ENCODE measurements at places on chromosomes 5 and 9. TPM values are rescaled to one million over a fixed set of nuclear protein-coding genes. Genes with fewer than 3 reads are reported as not detected.

GRCh38 chr9:117737721-117738226, 33.6 kb downstream of the TLR4 start:
- DNase-seq, result no peak

- DNase-seq, result no peak
Observed at GRCh38 chr5:83142526-83142925, 65.2 kb downstream of the XRCC4 start.

- DNase-seq, result no peak
Observed at GRCh38 chr9:75826314-75826713, 64.2 kb upstream of the PCSK5 start.

DNA sequence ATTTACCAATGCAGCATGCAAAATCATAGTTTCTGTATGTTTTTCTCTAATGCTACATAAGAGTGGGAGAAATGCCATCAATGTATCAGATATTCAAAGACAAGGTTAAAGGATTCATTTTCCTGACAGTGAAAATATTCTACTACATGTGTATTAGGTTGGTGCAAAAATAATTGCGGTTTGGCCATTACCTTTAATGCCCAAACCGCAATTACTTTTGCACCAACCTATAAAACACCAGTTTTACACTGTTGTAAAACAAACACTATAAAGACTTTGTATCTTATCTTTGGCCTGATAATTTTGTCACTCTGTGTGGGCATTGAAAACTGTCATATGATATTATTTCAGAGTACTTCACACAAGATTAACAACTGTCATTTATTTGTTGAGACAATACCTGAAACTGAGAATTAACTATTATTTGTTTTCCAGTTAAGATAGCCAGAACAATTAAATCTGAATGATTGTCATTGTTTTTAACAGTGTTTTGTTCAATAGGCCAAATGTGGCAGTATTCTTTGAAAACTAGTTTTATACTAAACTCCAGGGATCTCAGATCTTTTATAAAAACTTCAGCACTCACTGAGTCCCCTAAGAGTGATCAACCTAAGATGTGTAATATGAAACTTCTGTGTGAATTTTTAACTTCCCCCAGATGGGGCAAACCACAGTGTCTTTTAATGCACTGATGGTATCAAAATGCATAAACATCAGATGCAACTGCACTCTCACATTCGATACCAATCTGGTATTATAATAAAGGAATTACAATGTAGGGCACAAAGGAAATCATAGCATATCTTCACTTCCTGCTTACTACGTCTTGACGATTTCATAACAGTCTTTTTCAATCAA, 53.8 kb upstream of the FBN2 start:
- DNase-seq, result no peak

GRCh38 chr5:71757590-71758543, 38.8 kb downstream of the CARTPT start:
- peak; percentile 72 for DNase-seq

GRCh38 chr5:145544401-145544800, 290.7 kb downstream of the PRELID2 start:
- no peak for DNase-seq

GRCh38 chr5:98209418-98209817, 564.0 kb upstream of the RGMB start:
- DNase-seq, result no peak

GRCh38 chr5:180594311-180595045, 3.2 kb upstream of the SCGB3A1 start:
- no peak for DNase-seq

GRCh38 chr5:35785601-35786085, 71.0 kb upstream of the IL7R start:
- DNase-seq, result no peak

DNA sequence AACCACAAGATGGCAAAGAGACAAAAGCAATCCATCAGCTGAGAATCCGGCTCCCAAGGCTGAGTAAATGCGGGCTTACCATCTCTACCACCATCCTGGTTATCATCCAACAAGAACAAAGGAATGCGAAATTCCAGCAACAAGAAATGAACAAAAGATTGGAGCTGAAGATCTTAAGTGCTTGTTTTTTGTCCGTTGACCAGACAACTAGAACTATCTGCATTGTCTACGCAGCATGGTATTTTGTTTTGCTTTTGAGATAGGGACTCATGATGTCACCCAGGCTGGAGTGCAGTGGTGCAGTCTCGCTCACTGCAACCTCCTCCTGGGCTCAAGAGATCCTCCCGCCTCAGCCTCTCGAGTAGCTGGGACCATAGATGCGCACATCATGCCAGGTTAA, 88.9 kb downstream of the ZNF366 start:
- no peak for DNase-seq

GRCh38 chr9:106883030-106883429, 20.1 kb downstream of the ZNF462 start:
- no peak for DNase-seq

Gene C9orf40
- total RNA-seq, result 3.2 TPM

Gene IL5
- not detected for total RNA-seq

Gene SPINK6
- not detected for total RNA-seq

Gene IRX4
- not detected for total RNA-seq

Data from ureter (tissue), 1 donor.